ENCODE measurements at places on chromosomes 12 and 14.

DNA sequence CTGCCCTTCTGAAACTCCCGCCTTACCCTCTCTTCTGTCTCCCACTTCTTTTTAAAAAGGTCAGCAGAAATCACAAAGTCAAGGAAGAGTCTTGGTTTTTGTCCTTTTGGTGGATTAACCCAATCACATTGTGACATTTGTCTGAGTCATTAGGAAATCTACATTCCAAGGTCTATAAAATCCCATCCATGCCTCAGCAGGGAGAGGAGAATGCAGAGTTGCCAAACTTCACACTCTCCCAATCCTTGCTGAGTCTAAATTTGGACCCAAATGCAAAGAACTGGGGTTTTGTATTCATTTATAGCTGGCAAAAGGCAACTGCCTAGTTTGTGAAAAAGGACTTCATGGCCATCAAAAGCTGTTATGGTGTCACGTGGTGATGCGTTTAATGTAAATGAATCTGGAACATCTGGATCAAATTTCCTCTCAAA lies 67.9 kb downstream of the TMEM30B start:
- no peak for DNase-seq

DNA sequence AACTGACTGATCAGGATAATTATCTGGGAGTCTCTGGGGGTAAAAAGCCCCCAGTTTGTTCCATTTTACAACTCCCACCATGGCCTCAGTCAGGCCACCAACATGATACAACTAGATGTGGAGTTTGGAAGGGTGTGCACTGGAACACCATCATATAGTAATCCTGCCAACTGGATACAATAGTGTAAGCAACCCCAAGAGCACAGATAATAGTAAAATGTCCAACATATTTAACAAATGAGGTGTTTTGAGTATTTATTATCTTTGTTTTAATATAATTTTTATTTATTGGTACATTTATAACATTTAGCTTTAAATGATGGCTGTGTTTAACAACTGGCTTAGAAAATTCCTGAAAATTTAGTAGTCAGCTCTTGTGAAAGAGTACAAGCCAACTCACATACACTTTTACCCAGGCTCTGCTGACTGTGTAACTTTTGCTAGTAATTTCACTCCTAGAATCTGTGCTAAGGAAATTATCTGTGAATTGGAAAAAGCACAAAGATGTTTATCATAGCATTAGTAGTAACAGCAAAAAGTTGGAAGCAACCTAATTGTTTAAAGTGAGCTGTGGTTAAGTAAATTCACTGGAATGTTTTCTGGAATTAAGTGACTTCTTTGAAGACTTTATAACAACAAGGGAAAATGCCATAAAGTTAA lies 196.8 kb downstream of the RAD51B start:
- DNase-seq = no peak

DNA sequence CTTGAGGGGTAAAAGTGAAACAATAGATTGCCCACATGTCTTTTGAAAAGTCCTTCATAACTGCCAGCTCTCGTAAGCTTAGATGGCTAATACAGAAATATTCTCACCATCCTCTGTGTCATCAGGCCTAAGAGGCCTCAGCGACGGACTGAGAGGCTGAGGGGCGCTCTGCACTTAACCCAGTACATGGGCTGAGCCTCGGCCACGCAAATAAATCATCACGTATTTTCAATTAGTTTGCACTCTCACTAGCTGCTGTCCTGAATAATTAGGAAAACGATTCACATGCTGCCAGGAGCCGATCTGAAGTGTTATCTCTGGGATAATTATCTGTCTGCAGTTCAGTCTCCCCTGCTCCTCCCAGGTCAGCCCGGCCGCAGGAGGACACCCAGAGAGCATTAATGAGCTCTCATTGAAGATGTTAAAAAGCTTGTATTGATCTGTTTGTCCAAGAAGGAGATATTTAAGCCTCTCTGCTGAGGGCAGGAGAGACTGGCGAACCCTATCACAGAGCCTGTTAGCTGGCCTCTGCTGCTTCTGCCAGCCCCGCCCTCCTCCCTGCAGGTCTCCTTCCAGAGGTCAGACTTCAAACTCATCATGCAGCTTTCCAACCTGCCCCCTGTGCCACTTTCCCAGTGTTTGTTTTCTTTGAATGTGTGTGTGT lies 1051.3 kb downstream of the VRK1 start:
- no peak for DNase-seq

DNA sequence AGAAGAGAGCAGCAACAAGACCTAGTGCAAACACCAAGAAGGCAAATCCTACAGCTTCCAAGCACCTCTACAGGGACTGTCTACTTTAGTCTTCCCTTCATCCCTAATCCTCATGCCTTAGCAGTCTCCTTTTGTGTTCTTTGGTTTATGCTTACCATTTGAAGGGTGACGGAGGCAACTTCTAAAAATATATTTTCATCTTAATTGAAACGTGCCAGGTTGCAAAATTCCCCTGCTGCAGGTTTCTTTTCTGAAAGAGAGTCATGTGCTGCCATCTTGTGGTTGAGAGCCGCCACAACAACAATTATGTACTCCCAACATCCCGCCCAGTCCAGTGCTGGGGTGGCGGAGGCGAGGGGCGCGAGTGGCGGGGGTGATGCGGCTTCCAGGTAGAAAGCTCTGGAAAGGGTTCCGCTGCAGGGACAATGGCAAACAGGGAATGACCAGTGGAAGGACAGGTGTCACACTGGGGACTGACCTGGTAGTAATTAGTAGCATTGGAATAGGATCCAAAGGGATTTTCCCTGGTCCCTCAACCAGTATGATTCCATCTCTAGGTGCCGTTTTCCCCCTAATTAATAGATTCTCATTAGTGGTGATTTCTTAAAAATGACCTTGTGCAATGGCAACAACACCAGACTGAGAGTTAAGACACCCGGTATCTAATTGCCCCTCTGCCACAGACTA lies 80.3 kb upstream of the GNG2 start:
- peak; percentile 62 for DNase-seq

GRCh38 chr14:76810953-76811400 lies 1.7 kb downstream of the ANGEL1 start:
- DNase-seq = no peak

DNA sequence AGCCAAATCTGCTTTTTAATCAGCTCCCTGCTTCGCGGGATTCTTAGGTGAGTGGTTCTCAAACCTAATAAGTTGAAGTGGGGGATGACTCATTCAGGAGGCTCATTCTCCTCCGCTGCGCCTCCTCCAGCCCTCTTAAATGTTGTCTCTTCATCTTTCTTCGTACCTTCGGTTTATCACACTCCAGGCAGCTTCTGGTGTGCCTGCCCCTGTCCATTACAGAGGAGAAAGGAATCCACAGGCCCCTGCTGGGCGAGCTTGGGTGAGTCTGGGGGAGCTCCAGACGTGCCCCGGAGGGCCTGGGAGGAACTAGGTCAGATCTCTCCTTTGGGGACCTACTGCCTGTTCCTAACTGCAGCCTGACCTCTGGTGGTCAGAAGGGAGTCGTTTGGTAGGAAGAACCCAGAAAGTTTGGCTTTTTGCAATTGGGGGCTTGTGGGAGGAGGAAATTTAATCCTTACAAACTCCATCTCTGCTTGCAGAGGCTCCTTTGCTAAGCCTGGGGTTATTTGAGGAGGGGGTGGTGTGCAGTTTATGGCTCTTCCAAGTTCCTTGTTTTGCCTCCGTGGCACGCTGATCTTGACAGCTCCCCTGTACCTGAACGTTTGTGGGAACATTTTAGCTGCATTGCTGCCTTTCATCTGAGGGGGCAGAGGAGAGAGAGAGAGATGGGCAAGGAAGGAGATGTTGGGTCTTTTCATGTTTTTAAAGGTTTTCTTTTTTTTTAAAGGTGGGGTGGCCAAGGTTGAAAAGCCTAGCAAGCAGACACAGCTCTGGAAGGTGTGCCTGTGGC lies 84.1 kb upstream of the GNG2 start:
- DNase-seq = peak; percentile 22

DNA sequence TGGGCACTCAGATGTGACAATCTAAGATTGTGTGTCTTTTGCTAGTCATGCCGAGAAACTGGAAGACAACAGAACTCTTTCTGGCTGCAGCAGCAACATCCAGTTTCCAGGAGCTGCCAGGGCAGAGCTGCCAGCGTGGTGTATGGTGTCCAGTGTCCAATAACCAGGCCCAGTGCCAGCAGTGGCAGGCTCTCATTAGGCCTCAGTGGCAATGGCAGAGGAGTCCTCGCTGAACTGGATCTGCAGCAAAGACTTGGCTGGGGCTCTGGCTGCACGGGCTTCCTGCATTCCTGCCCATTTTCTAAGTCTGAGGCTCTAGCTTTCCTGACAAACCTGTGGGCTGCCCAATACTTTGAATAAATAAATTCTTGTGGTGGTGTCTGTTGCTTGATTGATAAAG lies 26.2 kb upstream of the PPM1A start:
- DNase-seq = no peak

DNA sequence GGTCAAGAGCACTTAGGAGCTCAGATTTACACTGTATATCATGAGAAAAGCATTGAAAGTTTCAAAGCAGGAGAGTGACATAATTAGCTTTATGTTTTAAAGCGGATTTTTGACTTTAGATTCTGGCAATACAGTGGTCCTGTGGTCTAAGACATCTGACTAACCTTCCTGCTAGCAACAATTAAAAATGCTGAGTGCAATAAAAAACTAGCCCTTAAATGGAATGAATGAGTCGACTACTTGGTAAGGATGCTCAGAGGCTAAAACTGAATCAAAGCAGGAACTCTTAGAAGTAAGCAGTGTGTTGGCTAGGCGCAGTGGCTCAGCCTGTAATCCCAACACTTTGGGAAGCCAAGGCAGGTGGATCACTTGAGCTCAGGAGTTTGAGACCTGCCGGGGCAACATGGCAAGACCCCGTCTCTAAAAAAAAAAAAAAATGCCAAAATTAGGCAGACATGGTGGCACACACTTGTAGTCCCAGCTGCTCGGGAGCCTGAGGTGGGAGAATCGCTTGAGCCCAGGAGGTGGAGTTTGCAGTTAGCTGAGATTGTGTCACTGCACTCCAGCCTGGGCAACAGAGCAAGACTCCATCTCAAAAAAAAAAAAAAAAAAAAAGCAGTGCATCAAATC lies 18.9 kb downstream of the BICD1 start:
- DNase-seq = no peak

GRCh38 chr12:6084261-6084968 lies 40.1 kb downstream of the VWF start:
- no peak for DNase-seq

- DNase-seq = no peak
These were observed at the start of gene SIX4 for GRCh38 chr14:60723907-60724618. Gene SIX4, minus strand, starts transcription at chr14:60724351. Its CDS starts 277 bp downstream, at chr14:60724074.

DNA sequence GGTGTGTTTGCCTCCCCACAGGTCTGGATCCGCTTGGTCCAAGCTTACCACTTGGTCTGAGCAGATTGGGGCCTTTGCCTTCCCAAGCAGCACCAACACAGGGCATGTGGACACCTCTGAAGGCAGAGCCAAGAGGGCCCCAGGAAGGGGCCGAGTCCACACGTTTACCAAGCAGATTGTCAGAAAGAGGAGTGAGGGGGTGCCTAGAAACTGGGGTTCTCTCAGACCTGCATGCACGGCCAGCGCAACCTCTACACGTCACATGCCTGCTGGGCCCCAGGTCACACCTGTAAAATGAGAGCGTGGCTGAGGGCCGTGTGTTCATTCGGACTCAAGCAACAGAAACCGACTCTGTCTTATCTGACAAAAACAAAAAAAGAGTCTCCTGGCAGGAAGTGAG lies 96.9 kb downstream of the PAPOLA start:
- DNase-seq = no peak

DNA sequence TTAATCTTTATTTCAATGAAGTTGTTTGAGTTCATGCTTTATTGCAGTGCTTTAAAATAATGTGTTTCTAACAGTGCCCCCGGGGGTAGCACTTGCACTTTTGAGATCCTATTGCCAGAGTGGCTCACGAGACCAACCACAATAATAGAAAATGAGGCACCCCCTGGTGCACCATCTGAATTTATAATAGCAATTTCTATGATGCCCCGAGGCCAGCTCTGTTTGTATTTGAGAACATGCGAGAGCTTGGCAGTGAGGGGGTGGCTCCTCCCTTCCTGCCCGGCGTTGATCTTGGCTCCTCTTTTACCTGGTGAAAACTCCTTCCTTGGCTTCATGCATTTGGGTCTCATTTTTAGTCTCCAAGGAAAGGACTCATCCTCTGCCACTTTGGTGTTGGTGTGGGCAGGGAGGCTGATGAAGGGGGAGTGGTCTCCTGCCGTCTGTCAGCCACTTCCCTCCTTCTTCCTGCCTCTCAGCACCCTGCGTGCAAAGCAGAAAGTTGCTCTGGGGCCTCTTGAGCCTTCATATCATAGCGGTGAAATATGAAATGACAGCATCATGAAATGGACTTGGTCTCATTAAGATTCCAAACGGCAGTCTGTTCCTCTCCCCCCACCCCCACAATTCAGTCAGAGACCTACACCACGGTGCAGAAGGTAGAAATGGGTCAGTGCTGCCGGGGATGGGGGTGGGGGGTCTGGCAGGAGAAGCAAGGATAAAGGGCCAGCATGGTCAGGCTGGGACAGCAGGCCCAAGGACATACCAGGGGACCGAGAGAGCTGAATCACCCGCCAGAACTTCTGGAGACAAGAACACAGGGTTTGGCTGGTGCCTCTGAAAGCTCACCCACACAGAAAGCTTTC lies 17.7 kb upstream of the NRXN3 start:
- DNase-seq = no peak

- DNase-seq = no peak
These were observed 11.8 kb downstream of the ATG14 start for GRCh38 chr14:55399852-55400251.

- no peak for DNase-seq
These were observed 79.9 kb downstream of the HEATR5A start for GRCh38 chr14:31340297-31341063.

DNA sequence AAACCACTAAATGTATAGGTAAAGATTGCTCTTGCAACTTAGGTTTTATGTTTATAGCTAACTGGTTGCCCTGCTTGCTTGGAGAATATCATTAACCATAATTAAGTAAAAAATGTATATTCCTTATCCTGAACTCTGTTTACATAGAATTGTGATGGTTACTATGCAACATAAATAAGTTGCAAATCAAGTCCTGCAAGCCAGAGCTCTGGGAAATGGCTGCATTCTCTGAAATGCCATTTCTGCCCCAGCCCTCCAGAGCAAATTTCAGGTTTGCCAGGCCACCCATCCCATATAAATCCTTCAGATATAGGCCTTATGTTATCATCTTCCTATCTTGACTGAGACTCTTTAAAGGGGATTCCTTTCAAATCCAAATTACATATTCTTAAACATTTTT lies 118.4 kb upstream of the MYF6 start:
- no peak for DNase-seq

GRCh38 chr12:109934026-109934425 lies 34.0 kb downstream of the TCHP start:
- no peak for DNase-seq

GRCh38 chr14:52563120-52563519 lies 10.5 kb downstream of the GPR137C start:
- no peak for DNase-seq
